ENCODE measurements at places on chromosomes 1 and 21. TPM values are rescaled to one million over a fixed set of nuclear protein-coding genes. Genes with fewer than 3 reads are reported as not detected.

Gene GSTM5
- total RNA-seq = 11.6 TPM

GRCh38 chr21:26679284-26679683, 106.2 kb upstream of the CYYR1 start:
- DNase-seq = no peak

Gene HCRTR1
- not detected for total RNA-seq

DNA sequence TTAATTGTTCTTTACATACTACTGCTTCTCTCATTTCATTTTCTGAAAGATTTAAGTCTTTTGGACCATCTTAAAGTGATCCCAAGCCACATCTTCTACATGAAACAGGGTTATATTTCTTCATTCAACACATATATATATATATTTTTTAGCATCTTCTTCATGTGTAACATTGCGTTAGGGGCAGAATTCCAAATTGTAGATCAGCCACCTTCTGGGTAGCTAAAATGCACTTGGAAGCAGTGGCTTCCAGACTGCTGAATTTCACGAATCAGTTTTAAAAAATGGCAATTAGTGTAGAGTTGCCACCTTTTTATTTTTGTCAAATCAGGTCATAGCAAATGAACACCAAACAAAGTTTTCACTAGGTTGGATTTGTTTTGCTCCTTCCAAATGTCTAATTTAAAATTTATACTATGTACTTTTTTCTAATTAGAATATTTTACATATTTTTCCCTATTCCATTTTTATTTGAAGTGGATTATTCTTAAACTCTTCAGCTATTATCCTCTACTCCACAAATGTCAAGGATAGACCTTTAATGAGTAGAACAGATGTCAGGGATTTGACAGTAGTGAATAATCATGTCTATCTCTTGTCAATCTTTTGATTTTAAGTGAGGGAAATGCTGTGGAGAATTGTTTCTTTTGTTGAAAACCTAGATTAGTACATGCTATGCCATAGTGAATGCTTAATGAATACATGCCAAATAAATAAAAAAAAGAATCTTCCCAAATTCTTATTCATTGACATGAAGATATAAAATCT, 55.8 kb downstream of the DNM3 start:
- DNase-seq = no peak

Gene CRP
- total RNA-seq = 1.1 TPM

DNA sequence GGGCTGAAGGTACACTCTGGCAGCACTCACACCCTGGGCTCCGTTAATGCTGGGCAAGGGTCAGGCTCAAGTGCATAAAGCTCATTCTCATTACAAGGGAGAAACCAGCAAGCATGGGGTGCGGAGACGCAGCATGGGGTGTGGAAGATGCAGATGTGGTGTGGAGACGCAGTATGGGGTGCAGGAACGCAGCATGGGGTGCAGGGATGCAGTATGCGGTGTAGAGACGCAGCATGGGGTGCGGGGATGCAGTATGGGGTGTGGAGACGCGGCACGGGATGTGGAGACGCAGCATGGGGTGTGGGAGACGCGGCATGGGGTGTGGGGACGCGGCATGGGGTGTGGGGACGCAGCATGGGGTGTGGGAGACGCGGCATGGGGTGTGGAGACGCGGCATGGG, 390.7 kb downstream of the NPHP4 start:
- no peak for DNase-seq

- no peak for DNase-seq
These were observed 893.5 kb downstream of the LTN1 start for GRCh38 chr21:28099001-28099705.

DNA sequence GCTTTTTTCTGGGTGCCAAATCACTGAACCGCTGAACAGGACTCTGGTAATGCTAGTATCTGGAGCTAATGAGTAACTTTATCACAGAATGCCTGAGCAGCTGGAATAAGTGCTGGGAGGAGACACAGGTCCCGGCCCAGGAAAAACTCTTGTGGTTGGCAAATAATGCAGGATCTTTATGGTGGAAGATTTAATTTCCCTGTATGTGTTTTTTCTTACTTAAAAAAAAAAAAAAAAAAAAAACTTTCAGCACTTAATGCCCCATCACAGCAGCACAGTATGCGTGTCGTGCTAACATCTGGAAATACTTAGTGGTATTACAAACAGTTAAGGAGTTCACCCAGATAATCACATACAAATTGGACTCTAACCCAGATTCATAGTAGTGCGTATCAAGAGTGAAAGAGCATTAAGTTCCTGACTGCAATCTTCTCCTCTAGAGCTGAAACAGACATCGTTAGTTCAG, 220.7 kb downstream of the TOMM20 start:
- no peak for DNase-seq

DNA sequence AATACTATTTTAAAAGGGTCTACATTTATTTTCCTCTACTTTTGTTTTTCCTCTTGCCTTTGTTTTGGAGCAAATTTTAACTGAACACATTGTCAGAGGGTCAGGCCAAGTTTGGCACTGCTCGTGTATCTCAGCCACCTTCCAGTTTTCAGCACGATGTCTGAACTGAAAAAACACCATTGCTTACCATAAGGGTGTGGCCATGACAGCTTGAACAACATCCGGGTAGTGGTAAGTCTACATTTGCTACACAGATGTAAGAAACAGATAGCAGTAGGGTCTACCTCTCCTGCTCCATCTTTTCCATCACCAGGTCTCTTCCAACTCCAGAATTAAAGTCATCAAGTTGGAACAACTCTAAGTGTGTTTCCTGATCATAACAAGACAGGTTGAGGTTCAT, 4.2 kb downstream of the HIVEP3 start:
- no peak for DNase-seq

DNA sequence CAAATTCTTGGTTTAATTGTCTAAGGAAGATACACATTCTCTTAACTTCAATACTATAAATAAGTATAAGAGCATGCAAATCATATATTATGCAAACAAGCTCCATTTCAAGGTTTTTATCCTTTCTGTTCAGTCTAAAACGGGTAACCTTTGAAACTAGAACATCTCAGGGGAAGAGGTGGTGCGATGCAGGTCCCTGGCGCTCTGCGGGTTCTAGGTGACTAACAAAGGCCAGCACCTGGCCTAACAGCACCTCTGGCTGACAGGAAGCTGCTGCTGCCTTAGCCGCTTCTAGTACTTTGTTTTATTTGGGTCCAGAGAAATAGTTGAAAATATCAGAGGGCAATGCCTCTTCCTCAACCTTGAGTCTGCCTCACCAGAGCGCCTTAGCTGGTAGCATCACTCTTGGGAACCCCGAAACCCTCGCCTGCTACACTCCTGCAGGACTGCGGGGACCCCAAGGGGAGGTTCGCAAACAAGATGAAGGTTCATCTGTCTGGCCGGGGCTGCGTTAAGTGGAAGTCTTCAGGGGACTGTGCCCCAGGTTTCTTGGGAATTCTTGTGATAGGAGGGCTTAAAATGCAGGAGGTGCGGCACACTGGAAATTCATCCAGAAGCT, 45.5 kb downstream of the PRDM15 start:
- DNase-seq = no peak

Gene PTPRF
- total RNA-seq = 405 TPM

DNA sequence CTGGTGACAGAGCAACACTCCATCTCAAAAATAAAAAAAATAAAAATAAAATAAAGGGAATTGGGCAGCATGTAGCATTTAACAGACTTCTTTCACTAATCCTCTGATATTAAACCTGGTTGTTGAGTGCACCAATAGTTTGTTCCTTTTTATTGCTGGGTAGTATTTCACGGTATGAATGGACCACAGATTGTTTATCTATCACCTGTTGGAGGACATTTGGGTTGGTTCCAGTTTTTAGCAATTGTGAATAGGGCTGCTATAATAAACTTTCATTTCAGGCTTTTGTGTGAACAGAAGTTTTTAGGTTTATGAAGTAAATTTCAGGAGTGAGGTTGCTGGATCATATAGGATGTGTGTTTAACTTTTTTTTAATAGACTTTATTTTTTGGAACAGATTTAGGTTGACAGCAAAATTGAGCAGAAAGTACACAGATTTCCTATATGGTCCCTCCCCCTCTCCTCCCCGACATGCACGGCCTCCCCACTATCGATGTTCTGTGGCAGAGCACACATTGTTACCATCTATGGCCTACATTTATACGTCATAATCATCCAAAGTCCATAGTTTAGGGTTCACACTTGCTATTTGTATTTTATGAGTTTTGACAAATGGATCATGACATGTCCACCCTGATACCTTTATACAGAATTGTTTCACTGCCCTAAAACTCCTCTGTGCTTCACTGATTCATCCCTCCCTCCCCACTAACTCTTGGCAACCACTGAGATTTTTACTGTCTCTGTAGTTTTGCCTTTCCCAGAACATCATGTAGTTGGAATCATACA, 66.1 kb upstream of the TMPRSS2 start:
- DNase-seq = no peak

- DNase-seq = no peak
These were observed 203.9 kb downstream of the C1orf94 start for GRCh38 chr1:34380526-34381124.

Data from ureter (tissue), 1 donor.